Left ventricle myocardium superior (tissue), 1 donor: ENCODE measurements at places on chromosomes 6 and 20. TPM values are rescaled to one million over a fixed set of nuclear protein-coding genes. Genes with fewer than 3 reads are reported as not detected.

Gene SMLR1
- total RNA-seq = not detected

Gene OR12D2
- total RNA-seq = not detected

Gene NEU1
- 24.9 TPM for total RNA-seq

Gene VSX1
- total RNA-seq = not detected
